Right atrium auricular region (tissue), 2 donors: ENCODE measurements at places on chromosomes 1 and 21. TPM values are rescaled to one million over a fixed set of nuclear protein-coding genes. Genes with fewer than 3 reads are reported as not detected.
A peak's percentile ranks its signal among the peaks of the same experiment; 100 is the strongest.

DNA sequence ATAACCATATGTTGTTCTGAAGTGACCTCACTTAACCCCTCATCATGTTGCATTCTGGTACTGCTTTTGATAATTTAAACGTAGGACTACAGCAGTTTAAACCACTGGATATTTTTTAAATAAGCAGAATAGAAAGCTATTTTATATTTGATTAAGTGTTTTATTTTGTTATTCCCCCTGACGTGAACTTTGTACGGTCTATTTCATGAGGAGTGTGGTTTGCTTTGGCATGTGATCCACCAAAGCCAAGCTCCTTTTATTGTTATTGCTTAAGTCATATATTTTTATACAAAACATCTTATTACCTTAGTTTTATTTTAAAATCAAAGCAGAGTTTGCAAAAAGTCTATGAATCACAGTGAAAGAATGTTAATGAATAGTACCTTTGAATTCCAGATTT lies 101.4 kb upstream of the L1TD1 start:
- peaks cover 2% of the 10 kb centered on the region for H3K36me3 ChIP-seq
- no peaks in the 10 kb centered on the region for H3K4me1 ChIP-seq
- no peak for DNase-seq
- H3K27ac ChIP-seq: no peak overlapping the region

DNA sequence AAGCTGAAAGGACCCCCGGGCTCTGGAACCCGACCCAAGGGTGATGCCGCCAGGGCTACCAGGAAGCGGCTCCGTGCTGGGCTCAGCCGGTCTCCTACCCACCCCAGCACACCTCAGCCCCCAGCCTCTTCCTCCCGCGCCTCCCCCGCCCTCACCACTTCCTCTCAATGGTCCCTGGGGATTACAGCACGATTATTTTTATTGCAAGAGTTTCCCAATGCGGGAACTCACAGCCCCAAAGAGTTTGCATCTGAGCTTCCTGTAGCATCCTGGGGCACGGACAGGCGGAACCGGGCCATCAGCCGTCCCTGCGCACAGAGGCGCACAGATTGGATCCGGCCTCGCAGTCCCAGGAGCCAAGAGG lies 8.7 kb upstream of the SLX9 start:
- H3K4me3 ChIP-seq: peak overlapping the region; percentile 56
- no peak for DNase-seq
- H3K27me3 ChIP-seq: peaks cover 14% of the 10 kb centered on the region
- no peak overlapping the region for H3K27ac ChIP-seq
- H3K4me1 ChIP-seq: peaks cover 31% of the 10 kb centered on the region

- H3K4me1 ChIP-seq: no peaks in the 10 kb centered on the region
- no peaks in the 10 kb centered on the region for H3K27me3 ChIP-seq
- no peak for DNase-seq
- H3K27ac ChIP-seq: no peak overlapping the region
- no peaks in the 10 kb centered on the region for H3K36me3 ChIP-seq
Measured at GRCh38 chr21:14677013-14677412, 130.9 kb upstream of the SAMSN1 start.

GRCh38 chr1:192598589-192598988 lies 23.0 kb downstream of the RGS1 start:
- no peak for DNase-seq
- H3K36me3 ChIP-seq: no peaks in the 10 kb centered on the region
- no peaks in the 10 kb centered on the region for H3K27me3 ChIP-seq

DNA sequence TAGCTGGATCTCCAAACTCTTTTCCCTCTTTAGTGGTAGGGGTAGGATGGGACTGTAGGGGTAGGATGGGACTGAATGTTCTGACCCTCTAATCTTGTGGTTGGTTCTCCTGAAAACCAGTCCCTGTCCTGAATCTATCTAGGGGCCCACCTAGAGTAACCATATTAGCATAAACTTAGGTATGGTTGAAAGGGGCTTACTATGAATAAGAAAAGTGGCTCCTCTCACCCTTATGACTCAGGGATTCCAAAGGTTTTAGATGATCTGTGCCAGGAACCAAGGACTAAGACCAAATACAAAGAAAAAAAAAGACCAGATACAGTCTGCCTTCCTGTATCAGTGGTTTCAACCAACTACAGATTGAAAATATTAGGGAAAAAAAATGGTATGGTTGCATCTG lies 28.9 kb downstream of the RNF2 start:
- no peak overlapping the region for H3K4me3 ChIP-seq
- H3K36me3 ChIP-seq: no peaks in the 10 kb centered on the region
- no peaks in the 10 kb centered on the region for H3K4me1 ChIP-seq
- DNase-seq: no peak

DNA sequence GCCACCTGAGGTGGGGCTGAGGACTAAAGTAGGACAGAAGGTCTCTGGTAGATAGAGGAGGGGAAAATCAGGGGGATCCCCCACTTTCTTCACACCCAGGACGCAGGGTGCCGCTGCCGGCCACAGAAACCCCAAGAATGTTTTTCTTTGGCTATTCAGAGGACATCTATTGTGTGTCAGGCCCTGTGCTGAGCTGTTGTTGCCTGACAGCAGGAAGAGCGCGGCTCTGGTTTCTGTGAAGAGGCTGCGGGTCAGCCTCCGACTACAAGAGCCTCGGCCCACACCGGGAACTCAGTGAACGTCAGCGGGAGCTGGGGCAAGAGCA lies 407 bp upstream of the PIGV start:
- H3K27me3 ChIP-seq: no peaks in the 10 kb centered on the region
- no peak for DNase-seq
- H3K4me1 ChIP-seq: peaks cover 75% of the 10 kb centered on the region
- H3K27ac ChIP-seq: peak overlapping the region; percentile 99

- H3K4me3 ChIP-seq: peak within 1 kb of the TSS; percentile 50
- DNase-seq: peak; percentile 98
- H3K27me3 ChIP-seq: no peaks in the 10 kb centered on the region
- no peaks in the 10 kb centered on the region for H3K36me3 ChIP-seq
Measured at GRCh38 chr1:164558461-164559341, at the start of gene PBX1. PBX1 (plus strand) TSS chr1:164559184.

GRCh38 chr1:221667504-221667903 lies 74.4 kb downstream of the DUSP10 start:
- H3K27me3 ChIP-seq: no peaks in the 10 kb centered on the region
- no peaks in the 10 kb centered on the region for H3K4me1 ChIP-seq
- no peaks in the 10 kb centered on the region for H3K36me3 ChIP-seq
- DNase-seq: no peak
- no peak overlapping the region for H3K4me3 ChIP-seq
- no peak overlapping the region for H3K27ac ChIP-seq

DNA sequence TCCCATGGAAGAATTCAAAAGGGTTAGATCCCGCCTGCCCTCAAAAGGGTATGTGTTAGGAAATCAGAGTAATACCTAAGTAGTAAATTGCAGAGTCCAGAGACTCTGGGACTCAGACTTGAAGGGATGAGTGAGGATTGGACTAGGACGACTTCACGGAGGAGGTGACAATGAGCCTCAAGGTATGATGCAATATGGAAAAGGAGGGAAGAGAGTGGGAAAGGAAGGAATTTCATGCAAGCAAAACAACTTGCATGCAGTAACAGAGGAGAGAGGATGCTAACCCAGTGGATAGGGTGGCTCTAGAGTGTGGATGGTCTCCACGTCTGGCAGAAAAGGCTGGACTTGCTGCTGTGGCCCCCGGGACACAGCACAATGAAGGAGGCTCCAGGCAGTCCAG lies 4.8 kb downstream of the CAPN2 start:
- H3K4me3 ChIP-seq: no peak overlapping the region
- no peak for DNase-seq
- H3K4me1 ChIP-seq: no peaks in the 10 kb centered on the region
- H3K36me3 ChIP-seq: peaks cover 33% of the 10 kb centered on the region

- H3K27ac ChIP-seq: no peak overlapping the region
- no peak for DNase-seq
- H3K27me3 ChIP-seq: no peaks in the 10 kb centered on the region
Measured at GRCh38 chr1:100413035-100413434, 60.7 kb downstream of the CDC14A start.

GRCh38 chr1:234507089-234507488 lies 28.1 kb upstream of the TARBP1 start:
- H3K27ac ChIP-seq: no peak overlapping the region
- no peaks in the 10 kb centered on the region for H3K36me3 ChIP-seq
- no peak overlapping the region for H3K4me3 ChIP-seq
- no peak for DNase-seq
- no peaks in the 10 kb centered on the region for H3K4me1 ChIP-seq

- no peaks in the 10 kb centered on the region for H3K36me3 ChIP-seq
- DNase-seq: no peak
- no peak overlapping the region for H3K27ac ChIP-seq
Measured at GRCh38 chr1:165073185-165074007, 283.1 kb downstream of the LMX1A start.

GRCh38 chr1:30536530-30536929 lies 186.9 kb downstream of the MATN1 start:
- DNase-seq: peak; percentile 18
- H3K36me3 ChIP-seq: no peaks in the 10 kb centered on the region
- no peaks in the 10 kb centered on the region for H3K4me1 ChIP-seq

DNA sequence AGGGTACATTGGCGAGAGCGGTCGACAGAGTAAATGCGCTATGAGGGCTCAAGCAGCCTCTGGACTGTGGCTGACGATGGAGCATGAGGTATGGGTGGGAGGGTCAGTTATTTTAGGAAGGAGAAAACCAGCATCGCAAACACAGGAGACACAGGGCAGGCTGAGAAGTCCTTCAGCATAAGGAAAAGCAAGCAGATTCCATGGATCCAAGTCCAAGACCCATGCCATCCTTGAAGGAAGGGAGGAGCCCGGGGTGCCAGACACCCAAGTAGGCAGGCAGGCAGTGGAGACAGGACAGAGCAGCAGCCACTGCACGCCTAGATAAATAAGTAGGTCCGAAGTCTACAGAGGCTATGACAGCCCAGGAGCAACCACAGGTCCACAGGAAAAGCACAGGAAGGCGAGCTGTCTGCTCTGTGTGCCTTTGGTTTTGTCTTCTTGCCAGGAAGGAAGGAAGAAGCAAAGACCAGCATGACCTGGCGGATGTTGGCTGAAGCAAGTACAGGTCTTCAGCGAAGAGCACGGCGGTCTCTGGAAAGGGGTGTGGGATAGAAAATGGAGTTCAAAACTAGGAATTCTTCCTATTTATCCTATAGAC lies 76.4 kb upstream of the SLC45A1 start:
- H3K4me1 ChIP-seq: no peaks in the 10 kb centered on the region
- H3K4me3 ChIP-seq: no peak overlapping the region
- DNase-seq: no peak
- no peaks in the 10 kb centered on the region for H3K27me3 ChIP-seq
- no peak overlapping the region for H3K27ac ChIP-seq
- H3K36me3 ChIP-seq: no peaks in the 10 kb centered on the region

GRCh38 chr1:172588296-172589291 lies 55.6 kb downstream of the SUCO start:
- H3K4me3 ChIP-seq: no peak overlapping the region
- peaks cover 25% of the 10 kb centered on the region for H3K36me3 ChIP-seq
- no peaks in the 10 kb centered on the region for H3K27me3 ChIP-seq
- H3K27ac ChIP-seq: no peak overlapping the region

DNA sequence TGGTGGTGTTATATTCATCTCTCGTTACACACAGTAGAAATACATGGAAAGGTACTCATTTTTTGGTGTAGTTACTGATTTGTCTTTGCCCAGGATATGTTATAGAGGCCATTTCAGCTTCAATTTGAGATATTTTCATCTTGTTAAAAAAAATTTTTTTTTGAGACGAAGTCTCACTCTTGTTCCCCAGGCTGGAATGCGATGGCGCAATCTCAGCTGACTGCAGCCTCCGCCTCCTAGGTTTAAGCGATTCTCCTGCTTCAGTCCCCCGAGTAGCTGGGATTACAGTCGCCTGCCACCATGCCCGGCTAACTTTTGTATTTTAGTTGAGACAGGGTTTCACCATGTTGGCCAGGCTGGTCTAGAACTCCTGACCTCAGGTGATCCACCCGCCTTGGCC lies 19.0 kb downstream of the MORC3 start:
- no peak overlapping the region for H3K27ac ChIP-seq
- no peak for DNase-seq
- no peak overlapping the region for H3K4me3 ChIP-seq
- H3K36me3 ChIP-seq: peaks cover 68% of the 10 kb centered on the region
- H3K4me1 ChIP-seq: no peaks in the 10 kb centered on the region

DNA sequence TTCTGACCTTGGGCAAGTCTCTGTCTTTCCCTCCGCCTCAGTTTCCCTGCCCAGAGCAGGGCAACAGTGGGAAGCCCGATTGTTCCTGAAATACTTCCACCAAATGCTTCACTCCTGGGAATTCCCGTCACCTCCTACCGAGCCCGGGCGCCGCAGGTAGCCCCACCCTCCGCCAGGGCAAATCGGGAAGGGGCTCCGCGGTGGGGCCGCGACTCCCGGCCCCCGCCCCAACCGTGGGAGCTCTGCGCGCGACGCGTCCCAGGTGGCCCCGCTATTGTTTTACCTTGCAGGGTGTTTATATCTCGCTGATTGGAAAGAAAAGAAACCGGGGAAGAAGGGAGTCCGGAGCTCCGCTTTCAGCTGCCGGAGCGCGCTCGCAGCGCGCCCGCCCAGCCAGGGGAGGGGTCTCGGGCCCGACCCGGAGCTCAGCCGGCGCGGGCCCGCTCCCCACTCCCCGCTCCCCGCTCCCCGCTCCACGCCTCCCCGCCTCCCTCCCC lies 407 bp downstream of the IGSF3 start:
- peaks cover 23% of the 10 kb centered on the region for H3K4me1 ChIP-seq
- no peak for DNase-seq
- no peaks in the 10 kb centered on the region for H3K27me3 ChIP-seq

GRCh38 chr1:179156708-179157107 lies 72.8 kb downstream of the ABL2 start:
- H3K36me3 ChIP-seq: no peaks in the 10 kb centered on the region
- DNase-seq: no peak
- H3K27me3 ChIP-seq: no peaks in the 10 kb centered on the region

GRCh38 chr21:25578056-25578961 lies 29.0 kb downstream of the MRPL39 start:
- no peak for DNase-seq
- H3K27me3 ChIP-seq: no peaks in the 10 kb centered on the region
- no peaks in the 10 kb centered on the region for H3K4me1 ChIP-seq
- no peak overlapping the region for H3K27ac ChIP-seq

GRCh38 chr1:24484199-24484598 lies 18.4 kb upstream of the RCAN3 start:
- H3K27me3 ChIP-seq: no peaks in the 10 kb centered on the region
- no peaks in the 10 kb centered on the region for H3K36me3 ChIP-seq
- no peaks in the 10 kb centered on the region for H3K4me1 ChIP-seq
- H3K4me3 ChIP-seq: no peak overlapping the region
- no peak for DNase-seq
- no peak overlapping the region for H3K27ac ChIP-seq

GRCh38 chr1:25003457-25004190 lies 73.5 kb upstream of the RUNX3 start:
- H3K27me3 ChIP-seq: no peaks in the 10 kb centered on the region
- no peak overlapping the region for H3K4me3 ChIP-seq
- H3K27ac ChIP-seq: no peak overlapping the region
- DNase-seq: no peak
- H3K36me3 ChIP-seq: no peaks in the 10 kb centered on the region

B3GALT5 gene
- not detected for total RNA-seq

ATXN7L2 gene
- total RNA-seq: 3.5 TPM

GBP7 gene
- not detected for total RNA-seq

DLGAP3 gene
- total RNA-seq: not detected

KCNC4 gene
- total RNA-seq: 9.1 TPM

SPAG17 gene
- total RNA-seq: not detected

BARHL2 gene
- total RNA-seq: not detected

MPL gene
- not detected for total RNA-seq

CNR2 gene
- total RNA-seq: not detected
